ENCODE measurements at places on chromosomes 16 and 17. TPM values are rescaled to one million over a fixed set of nuclear protein-coding genes. Genes with fewer than 3 reads are reported as not detected.

Gene PRSS22
- not detected for total RNA-seq

Gene CHD3
- total RNA-seq, result 133 TPM

Gene CRHR1
- total RNA-seq, result not detected

Gene XAF1
- 45.7 TPM for total RNA-seq

Gene TBC1D3C
- 0.20 TPM for total RNA-seq

Gene MARVELD3
- total RNA-seq, result not detected

Gene NME4
- 57.2 TPM for total RNA-seq

Gene SGCA
- 0.49 TPM for total RNA-seq

Gene NPB
- 0.31 TPM for total RNA-seq

Gene SLFN12
- total RNA-seq, result 6.6 TPM

Gene PPP1R27
- total RNA-seq, result not detected

Gene SLC38A8
- not detected for total RNA-seq

Gene MYCBPAP
- total RNA-seq, result 2.6 TPM

Gene CD300LF
- not detected for total RNA-seq

Gene CHMP6
- 36.6 TPM for total RNA-seq

Gene PIMREG
- 8.0 TPM for total RNA-seq

Data from activated T-helper 1 cell treated with anti-CD3 and anti-CD28 coated beads, Interleukin-12 subunit alpha, Interleukin-12 subunit beta, Interleukin-2, Interleukin-4 antibody, amounts not matched to agents 30 ng/mL and 10 ng/mL and 1 ng/mL, durations not matched to agents 14 hours and 24 hours and 36 hours (primary cell).